GM18507 (cell line): ENCODE measurements at places on chromosomes 5 and 9.

- DNase-seq: peak; percentile 97
These were observed 21.9 kb upstream of the QSOX2 start for GRCh38 chr9:136267261-136268111.

DNA sequence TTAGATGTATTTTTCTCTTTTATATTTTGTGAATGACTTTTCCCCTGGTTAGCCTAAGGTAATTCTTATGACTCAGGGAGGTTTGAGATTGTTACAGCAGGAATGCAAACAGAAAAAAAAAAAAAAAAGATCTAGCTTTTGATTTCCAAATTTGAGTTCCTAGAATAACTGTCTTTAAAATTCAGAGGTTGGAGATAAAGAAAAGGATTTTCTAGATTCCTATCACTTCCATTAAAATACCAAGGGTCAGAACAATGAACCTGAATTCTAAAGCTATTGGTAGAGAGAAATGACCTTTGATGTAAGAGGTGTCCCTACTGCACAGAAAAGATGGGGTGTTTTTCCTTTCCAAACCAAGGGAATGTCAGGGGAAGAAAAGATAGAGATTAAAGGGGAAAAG, 262.5 kb downstream of the DOCK8 start:
- DNase-seq: no peak

GRCh38 chr9:21015995-21016394, 15.4 kb downstream of the HACD4 start:
- DNase-seq: no peak

DNA sequence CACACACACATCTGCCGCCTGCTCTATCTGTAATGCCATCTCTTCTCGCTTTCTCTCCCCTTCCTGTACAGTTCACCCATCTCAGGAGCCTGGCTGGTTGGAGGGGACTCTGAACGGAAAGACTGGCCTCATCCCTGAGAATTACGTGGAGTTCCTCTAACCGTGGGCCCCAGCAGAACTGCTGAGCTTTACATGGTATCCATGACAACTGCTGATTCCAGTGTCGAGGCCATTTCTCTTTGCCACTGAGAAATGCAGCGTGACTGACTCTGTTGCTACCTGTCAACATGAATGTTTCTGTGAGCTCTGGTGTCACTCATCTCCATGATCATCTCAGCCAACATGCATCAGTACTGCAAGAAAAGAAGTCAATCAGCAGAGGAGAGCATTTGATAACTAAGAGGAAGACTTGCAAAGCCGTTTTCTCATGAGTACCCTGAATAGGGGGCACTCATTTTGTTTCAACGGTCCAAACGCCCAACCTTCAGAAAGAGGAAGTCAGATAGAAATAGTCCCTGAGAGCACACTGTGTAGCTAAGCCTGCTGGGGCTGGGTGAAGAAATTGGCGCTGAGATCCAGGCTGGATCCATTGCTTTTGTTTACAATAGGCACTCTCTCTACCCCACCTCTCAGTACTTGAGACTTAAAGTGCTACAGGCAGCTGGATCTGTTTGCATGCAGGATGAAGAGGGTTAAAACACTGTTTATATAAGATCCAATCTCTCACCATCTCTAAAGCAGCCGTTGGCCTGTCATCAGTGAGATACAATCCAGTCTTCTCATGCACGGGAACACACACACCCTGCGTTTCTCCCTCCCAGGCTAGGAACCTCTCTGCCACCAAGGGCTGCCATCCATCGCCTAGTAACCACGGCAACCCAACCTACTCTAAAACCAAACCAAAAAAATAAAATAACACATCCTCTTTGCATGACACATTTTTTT, 180.9 kb downstream of the NR3C1 start:
- no peak for DNase-seq

- no peak for DNase-seq
These were observed 255.3 kb downstream of the SYK start for GRCh38 chr9:91056917-91057316.

DNA sequence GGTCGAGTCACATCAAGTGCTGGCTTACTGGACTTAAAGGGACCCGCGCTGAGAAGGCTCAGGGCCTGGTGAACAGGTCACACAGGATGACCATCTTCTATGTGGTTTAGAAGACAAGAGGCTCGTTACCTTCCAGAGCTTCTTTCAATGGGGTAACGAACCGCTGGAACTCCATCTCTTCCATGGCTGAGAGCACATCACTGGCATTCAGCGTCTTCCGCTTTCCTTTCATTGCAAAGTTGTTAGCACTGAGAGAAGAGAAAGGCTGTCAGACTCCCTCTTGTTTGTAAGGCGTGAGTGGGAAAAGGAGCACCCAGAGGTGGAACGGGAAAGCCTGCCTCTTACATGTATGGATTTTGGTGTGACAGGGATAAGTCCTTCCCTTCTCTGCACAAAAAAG, 994 bp downstream of the POLE3 start:
- no peak for DNase-seq

DNA sequence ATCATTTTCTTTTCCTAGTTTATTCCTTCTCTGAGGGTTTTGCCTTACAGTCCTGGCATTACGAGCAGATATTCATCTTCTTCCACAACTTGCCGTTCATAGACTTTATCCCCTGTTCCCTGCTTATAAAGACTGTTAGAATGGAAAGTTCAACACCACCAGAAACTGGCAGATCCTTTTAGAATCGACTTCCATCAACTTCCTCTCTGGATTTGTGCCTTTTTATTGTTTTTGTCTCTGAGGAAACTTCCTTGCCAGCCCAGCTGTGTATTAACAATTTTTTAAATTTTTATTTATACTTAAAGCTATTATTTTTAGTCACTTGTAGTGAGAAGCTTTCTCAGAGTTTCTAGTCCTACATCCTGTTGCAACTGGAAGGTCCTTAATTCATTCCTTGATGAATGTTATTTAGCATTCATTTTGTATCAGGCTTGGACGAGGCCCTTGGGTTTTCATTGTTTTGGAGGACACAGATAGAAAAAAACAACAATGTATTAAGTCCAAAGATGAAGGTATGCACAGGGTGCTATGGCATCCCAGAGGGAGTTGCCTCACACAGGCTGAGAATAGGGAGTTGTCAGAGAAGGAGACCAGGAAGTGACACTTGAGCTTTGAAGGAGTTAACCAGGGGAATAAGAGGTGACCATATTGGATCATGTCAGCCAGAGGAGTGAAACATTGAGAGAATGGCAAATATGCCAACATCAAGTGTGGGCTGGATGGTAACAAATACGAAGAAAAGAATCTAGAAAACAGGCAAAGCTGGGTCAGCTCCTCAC, 81.3 kb downstream of the ADAMTSL1 start:
- no peak for DNase-seq

DNA sequence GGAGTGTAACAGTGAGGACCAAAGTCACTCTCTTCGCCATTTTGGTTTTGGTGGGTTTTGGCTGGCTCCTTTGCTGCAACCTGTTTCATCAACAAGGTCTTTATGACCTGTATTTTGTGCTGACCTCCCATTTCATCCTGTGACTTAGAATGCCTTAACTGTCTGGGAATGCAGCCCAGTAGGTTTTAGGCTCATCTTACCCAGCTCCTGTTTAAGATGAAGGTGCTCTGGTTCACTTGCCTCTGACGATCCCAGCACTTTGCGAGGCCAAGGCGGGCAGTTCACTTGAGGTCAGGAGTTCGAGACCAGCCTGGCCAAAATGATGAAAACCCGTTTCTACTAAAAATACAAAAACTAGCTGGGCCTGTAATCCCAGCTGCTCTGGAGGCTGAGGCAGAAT, 1.8 kb upstream of the CKS2 start:
- no peak for DNase-seq

DNA sequence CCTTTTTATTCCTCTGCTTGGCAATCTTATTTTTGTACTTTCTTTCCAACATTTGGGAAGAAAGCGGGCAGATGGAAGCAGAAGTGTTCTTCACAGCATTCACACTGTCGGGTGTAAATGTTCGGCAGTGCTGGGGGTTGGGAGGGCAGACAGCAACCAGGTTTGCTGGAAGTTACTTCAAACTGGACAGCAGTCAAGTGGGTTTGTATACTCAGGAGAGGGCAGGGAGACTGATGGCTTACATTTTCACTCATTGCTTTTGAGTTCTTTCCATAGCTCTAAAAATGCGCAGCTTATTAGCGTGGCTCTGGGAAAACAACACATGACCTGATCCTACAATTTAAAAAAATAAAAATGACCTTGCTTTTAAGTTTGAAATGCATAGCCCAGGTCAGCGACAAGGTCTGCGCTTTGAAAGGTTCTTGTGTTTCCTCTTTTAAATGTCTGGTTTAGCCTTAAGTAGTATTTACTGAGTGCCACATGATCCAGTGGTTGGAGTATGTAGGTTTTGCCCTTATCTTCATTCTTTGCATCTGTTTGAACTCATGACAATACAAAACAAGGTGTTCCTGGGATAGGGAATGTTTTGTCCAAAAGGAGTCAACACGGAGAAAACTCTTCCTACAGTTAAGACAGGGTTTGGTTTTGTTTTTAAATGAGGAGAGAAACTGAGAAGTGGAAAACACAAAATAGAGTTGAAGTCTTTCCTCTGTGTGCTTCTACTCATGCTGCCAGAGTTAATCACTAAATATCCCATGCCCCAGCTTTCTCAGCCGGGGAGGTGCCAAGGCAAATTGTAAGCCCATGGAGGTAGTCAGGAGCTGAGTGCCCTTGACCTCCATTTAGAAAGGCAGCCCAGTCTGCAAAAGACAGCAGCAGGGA, 132.7 kb upstream of the DMRT1 start:
- no peak for DNase-seq

DNA sequence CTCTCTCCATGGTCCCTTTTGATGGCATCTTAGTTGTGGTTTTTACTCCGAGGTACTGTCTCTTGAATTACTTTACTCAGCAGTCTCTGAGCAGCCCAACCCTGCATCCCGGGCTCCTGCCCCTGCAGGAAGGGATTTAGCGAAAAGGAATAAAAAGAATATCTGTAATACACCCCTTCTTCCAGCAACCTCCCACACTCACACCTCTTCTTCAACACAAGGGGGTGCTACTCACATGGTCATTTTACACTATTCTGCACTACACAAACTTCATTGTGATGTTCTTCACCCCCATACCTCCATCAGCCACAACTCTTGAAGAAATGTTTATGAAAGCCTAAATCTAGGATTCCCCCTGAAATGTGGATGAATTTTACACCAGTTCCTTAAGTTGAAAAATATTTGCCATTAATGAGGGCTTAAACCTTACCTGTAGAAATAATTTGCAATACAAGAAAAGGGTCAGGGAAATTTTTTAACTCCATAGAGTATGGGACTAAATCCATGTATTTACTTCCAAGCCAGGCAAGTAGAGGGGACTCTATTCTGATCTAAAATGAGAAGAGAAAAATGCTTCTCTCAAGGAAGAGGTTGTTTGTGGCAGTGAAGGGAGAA, 26.0 kb downstream of the TPD52L3 start:
- peak; percentile 39 for DNase-seq

DNA sequence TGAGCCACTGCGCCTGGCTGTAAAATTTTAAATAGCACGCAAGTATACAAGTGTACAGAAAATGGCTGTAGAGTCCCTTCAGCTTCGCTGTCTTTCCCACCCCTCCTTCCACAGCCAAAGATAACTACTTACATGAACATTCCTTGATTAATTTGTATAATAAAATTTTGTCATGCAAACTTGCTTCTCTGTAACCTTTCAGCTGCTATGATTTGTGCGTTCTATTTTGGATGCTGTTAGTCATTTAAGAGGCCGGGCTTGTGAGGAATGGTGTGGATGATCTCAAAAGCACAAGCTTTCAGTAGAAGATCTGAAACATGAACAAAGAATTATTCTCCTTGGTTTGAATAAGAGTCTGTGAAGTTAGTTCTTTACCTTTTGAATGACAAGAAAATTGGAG, 115.0 kb upstream of the TLE1 start:
- DNase-seq: no peak

DNA sequence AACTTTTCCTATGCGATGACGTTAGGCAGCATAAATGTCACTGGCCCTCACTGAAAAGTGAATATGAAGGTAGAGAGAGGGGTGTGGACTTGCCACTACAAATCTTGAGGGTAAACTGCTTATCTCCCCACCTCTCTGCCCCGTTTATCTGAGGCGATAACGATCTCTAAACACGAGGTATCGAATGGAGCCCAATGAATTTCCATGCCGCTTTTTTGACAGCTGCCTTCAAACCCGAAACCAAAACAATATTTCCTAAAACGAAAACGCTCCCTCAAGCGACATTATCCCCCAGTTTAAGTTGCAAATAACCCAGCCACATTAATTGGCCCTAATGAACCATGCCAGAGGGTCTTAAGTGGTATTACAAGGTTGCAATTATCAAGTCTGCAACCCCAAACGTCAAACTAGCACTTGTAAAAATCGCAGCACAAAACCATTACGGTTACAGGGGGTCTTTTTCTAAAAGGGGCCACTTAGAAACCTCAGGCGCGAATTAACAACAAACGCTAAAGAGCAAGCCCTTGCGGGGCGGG, 1.4 kb downstream of the NR3C1 start:
- no peak for DNase-seq

DNA sequence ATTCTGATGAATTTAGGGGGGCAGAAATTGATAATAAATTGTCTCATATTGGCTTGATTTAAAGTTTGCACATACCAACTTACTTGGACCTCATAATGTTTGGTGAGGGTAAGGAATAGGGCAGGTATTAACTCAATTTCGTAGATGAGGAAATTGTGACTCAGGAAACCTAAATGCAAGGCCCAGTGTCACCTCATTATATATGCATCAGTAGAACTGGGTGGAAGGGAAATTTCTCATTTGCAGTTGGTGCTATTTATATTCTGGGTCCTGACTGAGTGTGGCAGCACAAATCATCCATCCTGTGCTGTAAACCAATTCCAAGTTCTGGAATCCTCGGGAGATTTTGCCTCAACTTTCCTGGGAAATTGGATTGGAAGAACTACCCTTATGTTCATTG, 103.0 kb downstream of the SPATA31D1 start:
- no peak for DNase-seq

- DNase-seq: no peak
These were observed 595 bp downstream of the PDLIM7 start for GRCh38 chr5:177496727-177497291.

- DNase-seq: no peak
These were observed 29.2 kb upstream of the HRH2 start for GRCh38 chr5:175628668-175629067.

DNA sequence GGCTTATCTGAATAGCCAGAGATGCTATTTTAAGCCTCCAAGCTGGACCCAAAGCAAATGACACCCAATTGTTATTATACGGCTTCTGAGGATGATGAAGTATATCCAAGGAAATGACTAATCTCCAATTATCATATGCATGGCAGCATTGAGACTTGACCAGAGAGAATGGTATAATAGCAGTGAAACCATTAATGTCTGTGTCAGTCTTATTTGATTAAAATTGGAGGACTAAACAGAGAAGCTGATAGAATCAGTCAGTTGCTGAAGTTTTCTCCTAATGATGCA, 200.5 kb downstream of the EFNA5 start:
- no peak for DNase-seq

GRCh38 chr5:76202182-76202581, 119.0 kb downstream of the SV2C start:
- DNase-seq: no peak
